ENCODE measurements at places on chromosomes 5 and 9. TPM values are rescaled to one million over a fixed set of nuclear protein-coding genes. Genes with fewer than 3 reads are reported as not detected.

The OLFM1 gene
- not detected for total RNA-seq

The TAS2R1 gene
- total RNA-seq = not detected

The GTF2H2C gene
- total RNA-seq = 42.2 TPM

The INSL4 gene
- total RNA-seq = not detected

The DMRT3 gene
- not detected for total RNA-seq

DNA sequence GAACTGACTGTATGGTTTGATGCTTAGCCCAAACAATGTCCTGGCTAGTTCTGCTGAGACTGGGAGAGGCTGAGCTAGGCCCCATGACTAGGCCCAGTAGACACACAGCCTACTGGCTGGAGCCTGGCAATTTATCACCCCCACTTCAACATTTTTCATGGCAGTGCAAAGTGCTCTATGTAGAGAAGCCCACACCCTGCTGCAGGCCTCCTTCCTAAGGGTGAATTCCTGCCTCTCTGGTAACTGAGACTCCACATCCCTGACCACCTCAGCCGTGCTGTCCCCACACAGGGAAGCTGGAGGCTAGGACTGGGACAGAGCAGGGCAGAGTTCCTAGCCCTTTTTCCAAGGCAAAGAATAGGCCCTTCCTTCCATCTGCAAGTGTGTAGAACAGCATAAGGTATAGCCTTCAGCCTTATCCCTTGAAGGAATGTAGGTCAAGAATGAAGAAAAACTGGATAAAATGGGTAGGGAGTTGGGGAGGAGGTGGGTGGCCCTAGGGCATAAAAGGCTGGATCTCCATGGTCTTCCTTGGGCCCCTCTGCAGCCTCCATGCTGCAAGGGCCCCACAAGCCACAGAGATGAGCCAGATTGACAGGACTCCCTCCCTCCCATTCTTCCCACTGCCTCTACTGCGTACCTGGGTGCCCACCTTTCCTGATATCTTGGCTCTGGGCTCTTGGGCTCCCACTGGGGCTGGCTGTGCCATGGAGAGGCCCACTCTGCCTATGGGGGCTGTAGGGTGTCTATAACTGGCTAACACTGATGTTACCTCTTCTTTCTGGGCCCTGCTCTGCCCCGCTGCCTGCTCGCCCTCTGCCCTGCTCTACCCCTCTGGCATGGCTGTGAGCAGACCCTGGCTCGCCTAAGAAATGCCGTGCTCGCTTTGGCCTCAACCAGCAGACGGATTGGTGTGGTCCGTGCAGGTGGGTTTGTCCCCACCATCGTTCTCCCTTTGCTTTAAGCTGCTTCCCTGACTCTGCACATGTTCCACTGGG, 29.8 kb downstream of the TCF7 start:
- H3K27ac ChIP-seq = peak overlapping the region; percentile 80
- peaks cover 66% of the 10 kb centered on the region for H3K36me3 ChIP-seq
- H3K27me3 ChIP-seq = no peaks in the 10 kb centered on the region
- DNase-seq = no peak
- no peak overlapping the region for H3K4me3 ChIP-seq

- peak overlapping the region; percentile 80 for H3K27ac ChIP-seq
- peak; percentile 56 for DNase-seq
- no peaks in the 10 kb centered on the region for H3K27me3 ChIP-seq
- H3K36me3 ChIP-seq = peaks cover 22% of the 10 kb centered on the region
Measured at GRCh38 chr9:128097543-128098296, 29.7 kb downstream of the SLC25A25 start.

DNA sequence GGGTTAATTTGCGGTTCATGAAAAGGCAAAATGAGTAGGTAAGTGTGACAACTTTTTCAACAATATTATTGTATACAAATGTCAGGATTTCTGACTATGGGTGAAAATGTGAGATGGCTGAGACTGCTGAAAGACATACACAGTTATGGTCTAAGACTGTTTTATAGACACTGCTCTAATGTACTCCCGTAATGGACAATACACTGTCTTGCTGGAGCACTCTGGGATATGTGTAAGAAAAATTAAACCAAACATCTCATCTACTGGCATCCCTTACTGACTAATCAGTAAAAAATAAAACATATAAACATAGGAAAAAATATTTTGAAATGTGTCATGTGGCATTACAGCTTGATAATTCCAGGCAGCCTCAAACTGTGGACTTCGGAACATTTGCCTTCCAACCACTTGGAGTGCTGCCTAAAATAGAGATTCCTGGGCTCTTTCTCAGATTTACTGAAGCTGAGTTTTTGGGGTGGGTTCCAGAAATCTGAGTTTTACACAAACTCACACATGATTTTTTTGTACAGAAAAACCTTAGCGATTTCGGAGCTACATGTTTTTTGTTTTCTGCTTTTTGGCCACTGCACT, 233.9 kb upstream of the TBCA start:
- H3K27ac ChIP-seq = no peak overlapping the region
- no peak overlapping the region for H3K4me3 ChIP-seq
- H3K4me1 ChIP-seq = no peaks in the 10 kb centered on the region
- no peak for DNase-seq
- H3K36me3 ChIP-seq = peaks cover 5% of the 10 kb centered on the region
- H3K27me3 ChIP-seq = no peaks in the 10 kb centered on the region

DNA sequence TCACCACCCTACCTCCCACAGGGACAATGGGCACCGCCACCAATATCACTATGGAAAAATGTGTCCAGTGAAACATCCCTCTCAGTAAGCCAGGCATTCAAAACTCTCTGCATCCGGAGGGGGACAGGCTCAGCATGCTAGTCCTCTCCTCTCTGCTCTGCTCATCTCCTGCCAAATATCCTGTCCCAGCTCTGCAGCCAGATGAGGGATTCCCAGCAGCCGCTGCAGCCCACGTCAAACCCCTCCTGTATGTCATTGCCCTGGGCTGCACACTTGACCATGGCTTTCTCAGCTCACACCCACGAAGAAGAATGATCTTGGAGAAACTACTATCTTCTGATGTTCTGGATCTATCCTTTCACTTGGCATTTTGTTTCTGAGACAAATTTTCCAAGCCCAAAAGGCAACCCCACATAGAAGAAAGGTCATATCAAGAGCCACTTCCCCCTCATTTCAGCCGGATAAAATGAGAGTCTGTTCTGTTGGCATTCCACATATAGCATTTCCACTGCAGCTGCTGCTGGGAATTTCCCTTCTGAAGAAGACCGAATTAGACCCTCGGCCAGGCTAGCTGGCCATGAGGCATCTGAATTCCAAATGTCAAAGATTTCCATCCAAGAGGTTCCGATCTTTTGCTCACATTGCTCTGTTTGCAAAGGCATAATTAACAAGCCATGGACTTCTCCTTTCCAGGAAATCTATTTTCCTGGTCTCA, 338.0 kb downstream of the ACTL7B start:
- DNase-seq = no peak
- H3K27ac ChIP-seq = no peak overlapping the region
- no peaks in the 10 kb centered on the region for H3K27me3 ChIP-seq
- H3K4me3 ChIP-seq = no peak overlapping the region
- no peaks in the 10 kb centered on the region for H3K36me3 ChIP-seq
- H3K4me1 ChIP-seq = no peaks in the 10 kb centered on the region

DNA sequence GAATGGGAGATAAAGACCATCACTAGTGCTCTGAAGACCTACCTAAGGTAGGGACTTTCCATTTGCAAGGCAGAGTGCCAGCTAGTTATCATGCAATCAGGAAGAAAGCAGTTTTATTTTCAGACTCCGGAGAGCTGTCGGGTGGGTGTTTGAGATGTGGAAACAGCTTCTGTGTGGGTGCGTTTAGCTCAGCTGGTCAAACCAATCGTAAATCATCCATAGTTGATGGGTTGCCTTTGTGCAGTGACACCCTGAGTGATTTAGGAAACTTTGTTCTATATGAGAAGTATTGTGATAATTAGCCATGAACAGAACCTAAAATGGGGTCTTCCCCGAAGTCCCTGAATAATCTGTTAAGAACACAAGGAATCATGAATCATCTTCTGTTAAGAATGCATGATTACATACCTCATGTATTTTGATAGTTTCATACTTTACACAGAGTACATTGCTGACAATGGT, 284.3 kb downstream of the ARHGAP26 start:
- peak overlapping the region; percentile 90 for H3K27ac ChIP-seq
- peaks cover 36% of the 10 kb centered on the region for H3K36me3 ChIP-seq
- H3K27me3 ChIP-seq = no peaks in the 10 kb centered on the region
- H3K4me1 ChIP-seq = peaks cover 75% of the 10 kb centered on the region

DNA sequence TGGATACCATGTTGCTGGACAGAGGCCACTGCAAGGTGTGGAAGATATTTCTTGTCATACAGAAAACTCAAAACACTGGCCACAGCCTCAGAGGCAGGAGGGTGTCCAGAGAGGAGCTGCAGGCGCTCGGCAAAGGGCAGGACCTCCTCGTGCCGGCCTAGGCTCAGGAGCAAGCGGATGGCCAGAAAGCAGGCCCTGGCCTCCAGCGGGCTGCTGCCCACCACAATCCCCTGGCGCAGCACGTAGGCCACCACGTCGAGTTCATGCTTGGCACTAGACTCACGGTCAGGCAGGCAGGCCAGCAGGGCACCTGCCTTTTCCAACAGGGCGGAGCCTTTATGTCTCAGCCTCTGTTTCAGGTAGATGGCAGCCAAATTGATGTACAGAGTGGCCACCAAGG, 35.2 kb downstream of the SH3TC2 start:
- no peak overlapping the region for H3K4me3 ChIP-seq
- H3K27ac ChIP-seq = no peak overlapping the region
- no peaks in the 10 kb centered on the region for H3K4me1 ChIP-seq
- no peak for DNase-seq
- no peaks in the 10 kb centered on the region for H3K36me3 ChIP-seq

GRCh38 chr5:74196233-74196632, 444.3 kb downstream of the ENC1 start:
- no peak overlapping the region for H3K4me3 ChIP-seq
- DNase-seq = no peak
- no peaks in the 10 kb centered on the region for H3K36me3 ChIP-seq
- peaks cover 16% of the 10 kb centered on the region for H3K27me3 ChIP-seq
- no peak overlapping the region for H3K27ac ChIP-seq
- H3K4me1 ChIP-seq = peaks cover 15% of the 10 kb centered on the region

- H3K4me1 ChIP-seq = peaks cover 56% of the 10 kb centered on the region
- H3K27me3 ChIP-seq = no peaks in the 10 kb centered on the region
- H3K36me3 ChIP-seq = no peaks in the 10 kb centered on the region
- peak overlapping the region; percentile 56 for H3K4me3 ChIP-seq
- DNase-seq = no peak
- peak overlapping the region; percentile 86 for H3K27ac ChIP-seq
Measured at GRCh38 chr5:67216564-67216963, 20.0 kb upstream of the CD180 start.

Measured in activated CD4-positive, alpha-beta T cell treated with anti-CD3 and anti-CD28 coated beads for 36 hours (primary cell).